ENCODE measurements at places on chromosomes 4 and X.

DNA sequence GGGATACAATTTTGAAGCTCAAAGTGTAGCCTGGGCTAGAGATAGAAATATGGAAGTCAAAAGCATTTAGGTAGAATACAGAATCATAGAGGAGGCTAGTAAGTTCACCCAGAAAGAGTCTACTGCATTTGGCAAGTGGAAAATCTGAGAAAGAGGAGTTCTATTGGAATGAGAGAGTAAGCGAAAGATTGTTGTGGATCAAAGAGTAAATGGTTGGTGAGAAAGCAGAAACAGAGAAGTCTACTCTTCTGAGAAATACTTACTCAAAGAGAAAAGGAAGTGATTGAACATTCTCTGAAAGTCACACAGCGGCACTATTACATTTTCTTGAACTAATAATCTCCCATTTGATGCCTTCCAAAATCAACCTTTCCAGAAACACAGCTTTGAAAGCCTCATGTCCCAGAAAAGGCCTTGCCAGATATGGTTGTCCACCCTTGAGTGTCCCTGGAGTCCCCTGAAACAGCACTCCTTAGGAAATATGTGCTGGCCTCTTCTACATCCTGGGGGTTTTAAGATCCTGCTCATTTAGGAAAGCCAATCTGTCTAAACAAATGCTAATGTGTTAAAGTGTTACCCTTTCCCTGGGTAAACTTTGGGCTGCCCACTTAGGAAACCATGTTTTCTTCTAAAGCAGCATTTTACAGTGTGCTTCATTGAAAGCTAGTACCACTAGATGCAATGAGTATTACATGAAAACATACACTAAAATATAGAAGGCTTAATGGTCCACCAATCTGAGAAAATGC lies 132.6 kb downstream of the INPP4B start:
- DNase-seq = no peak

- no peak for DNase-seq
Measured at GRCh38 chr4:153332936-153333335, 11.6 kb upstream of the MND1 start.

DNA sequence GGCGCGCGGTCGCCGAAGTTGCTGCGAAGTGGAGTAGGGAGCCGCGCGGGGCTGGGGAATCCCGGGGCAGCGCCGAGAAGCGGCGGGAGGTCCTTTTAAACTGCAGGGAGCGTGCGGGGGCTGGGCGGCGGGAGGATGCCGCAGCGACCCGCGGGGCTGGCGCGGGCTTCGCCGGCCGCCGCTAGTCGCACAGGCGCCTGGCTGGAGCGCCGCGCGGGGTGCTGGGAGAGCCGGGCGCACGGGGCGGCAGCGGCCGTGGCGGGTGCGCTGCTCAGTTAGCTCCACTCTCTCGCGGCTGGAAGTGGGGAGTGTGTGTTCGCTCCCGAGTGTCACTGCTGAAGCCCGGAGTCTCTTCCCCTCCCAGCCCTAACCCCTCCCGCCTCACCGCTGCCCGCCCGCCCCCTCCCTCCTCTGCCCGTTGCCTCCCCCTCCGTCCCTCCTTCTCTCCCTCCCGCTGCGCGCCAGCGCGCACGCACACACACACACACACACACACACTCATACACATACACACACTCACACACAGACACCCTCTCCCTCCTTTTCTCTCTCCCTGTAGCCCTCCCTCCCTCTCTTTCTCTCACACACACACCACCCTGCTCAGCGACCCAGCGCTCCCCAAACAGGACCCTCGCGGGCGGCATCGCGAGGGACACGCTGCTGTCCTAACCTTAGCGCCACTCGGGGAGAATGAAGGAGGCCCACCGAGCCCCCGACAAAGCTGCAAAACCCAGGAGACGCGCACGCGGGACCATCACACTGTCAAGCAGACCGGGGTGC lies at the start of gene NDNF:
Gene NDNF, minus strand, starts transcription at position 312 of the 780 bp plus-strand sequence. CDS start 26,698 bp downstream, outside the sequence.
- no peak for DNase-seq

DNA sequence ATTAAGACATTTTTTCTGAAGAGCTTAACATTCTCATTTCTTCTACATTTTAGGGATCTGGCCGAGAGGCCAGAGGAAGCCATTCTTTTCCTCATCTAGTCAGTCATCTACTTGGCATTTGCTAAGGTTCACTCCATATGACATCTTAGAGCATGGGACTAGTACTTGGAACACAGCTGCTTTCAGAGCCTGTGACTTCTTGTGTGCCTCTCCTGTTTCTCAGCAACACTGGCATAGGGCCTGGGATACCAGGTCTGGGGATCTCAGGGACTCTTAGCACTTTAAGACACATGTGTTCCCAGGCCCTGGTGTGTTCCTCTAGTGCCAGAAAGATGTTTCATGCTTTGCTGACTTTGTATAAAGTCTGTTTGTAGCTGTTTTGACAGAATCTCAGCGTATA lies 7.3 kb downstream of the PLP1 start:
- no peak for DNase-seq

DNA sequence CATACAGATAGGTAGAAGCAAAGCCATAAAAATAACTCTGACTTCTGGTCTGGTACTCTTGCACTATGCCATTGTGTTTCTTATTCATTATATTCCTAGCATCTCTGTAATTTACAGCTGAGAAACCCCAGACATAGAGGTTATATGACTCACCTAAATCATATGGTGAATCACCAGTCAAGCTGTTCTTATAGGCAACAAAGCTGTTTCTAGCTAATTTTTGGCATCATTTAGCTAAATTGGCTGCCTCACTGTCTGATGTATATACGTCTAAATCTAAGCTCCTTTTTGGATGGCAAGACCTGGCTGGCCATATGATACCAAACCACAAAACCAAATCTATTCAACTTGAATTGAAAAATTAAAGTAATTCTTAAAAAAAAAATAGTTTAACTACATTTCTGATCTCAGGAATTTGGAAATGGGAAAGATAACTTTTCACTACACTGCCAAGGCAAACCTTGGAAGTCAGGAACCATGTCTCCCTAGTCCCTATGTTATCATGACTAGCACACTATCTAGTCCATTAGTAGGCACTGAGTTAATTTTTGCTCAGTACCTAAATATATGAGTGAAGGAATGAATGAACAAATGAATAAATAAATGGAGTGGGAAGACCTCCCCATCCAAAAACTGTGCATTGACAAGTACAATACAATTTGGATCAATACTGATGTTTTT lies 41.3 kb upstream of the STAG2 start:
- no peak for DNase-seq

DNA sequence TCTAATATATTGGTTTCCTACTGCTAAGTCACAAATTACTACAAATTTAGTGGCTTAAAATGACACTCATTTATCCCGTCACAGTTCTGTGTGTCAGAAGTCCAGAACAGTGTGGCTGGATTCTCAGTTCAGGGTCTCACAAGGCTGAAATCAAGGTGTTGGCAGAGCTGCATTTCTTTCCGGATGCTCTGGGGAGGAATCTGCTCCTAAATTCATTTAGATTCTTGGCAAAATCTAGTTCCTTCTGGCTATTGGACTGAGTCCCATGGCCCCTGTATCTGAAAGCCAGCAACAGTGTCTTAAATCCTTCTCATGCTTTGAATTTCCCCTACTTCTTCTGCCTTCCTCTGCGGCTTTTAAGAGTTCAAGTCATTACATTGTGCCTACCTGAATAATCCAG lies 103.1 kb upstream of the BMP3 start:
- no peak for DNase-seq

DNA sequence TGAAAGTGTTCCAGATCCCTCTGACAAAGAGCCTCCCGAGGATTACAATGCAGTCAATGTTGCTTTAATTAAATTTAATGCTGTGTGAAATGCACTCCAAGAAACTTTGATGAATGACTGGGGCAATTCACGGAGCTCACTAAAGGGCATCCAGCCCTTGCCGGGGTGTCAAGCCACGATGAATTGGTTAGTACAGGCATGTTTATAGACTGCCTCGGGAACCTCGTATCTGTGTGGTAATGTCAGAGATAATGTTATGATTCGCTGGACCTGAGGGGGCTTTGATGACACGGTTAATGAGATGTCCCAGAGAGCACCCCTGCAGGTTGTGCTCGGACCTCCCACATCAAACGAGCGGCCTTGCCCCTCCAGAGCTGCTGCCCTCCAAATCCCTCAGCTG lies 428.8 kb downstream of the NKX6-1 start:
- no peak for DNase-seq

GRCh38 chr4:127889903-127890302 lies 9.2 kb downstream of the PLK4 start:
- peak; percentile 34 for DNase-seq

GRCh38 chr4:25523405-25523804 lies 132.2 kb upstream of the SLC34A2 start:
- DNase-seq = no peak

DNA sequence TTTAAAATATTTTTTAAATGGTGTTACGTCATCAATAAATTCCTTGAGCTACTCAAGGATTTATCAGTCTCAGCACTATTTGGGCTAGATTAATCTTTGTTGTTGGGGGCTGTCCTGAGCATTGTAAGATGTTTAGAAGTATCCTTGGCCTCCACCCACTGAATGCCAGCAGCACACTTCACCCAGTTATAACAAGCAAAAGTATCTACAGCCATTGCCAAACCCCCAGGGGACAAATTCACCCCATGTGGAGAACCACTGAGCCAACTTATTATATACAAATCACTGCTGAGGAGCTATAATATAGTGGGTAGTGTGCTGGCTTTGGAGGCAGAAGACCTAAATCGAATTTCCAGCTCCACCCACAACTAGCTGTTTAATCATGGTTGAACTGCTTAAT lies 58.3 kb downstream of the ATP10D start:
- DNase-seq = no peak

- DNase-seq = no peak
Measured at GRCh38 chrX:137425273-137425902, 140.5 kb upstream of the ZIC3 start.

- peak; percentile 33 for DNase-seq
Measured at GRCh38 chrX:49878128-49878833, 1.0 kb upstream of the USP27X start.

DNA sequence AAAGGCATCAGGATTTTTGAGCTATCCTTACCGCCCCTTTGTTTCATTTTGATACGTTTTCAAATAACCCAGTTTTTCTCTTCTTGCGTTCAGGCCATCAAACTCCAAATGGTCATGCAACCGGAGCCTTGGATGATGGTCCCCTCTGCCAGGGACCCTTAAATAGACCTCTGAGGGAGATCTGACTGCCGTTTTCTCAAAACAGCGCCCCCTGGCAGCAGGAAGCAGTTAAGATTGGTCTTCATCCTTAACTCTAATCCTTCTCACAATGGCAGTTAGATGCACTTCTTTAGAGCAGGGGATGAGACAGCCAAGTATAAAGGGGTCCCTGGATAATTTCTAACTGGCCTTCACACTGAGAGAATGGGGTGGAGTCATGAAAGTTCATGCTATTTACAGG lies 525.0 kb upstream of the SPANXN1 start:
- DNase-seq = no peak

DNA sequence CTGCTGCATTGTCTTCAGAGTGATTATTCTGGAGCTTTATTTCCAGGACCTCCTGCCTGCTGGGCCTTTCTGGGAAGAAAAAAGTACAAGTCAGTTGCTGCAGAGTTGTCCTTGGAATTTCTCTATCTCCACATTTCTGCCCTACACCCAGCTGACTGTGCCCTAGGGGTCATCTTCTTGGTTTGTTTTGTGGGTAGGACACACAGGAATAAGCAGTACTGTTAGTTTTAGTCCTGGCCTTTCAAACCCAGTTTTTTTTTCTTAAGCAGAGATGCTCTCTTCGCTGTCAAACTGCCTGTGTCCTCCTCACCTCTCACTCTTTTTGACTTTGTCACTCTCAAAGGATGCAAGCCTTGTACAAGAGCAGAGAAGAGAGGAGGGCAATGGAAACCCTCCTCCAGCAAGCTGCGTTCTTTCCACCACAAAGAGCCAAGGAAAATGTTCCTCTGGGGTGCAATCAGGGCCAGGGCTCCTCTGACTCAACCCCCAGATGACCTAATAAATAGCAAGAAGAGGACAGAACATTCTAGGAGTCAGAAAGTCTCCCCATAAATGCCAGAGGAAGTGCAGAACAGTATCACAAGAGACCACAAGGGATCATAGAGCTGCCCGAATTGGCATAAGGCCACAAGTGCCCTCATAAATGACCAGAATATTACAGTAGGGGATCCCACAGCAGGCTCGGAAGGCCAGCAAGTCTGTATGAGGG lies 186.2 kb downstream of the RCHY1 start:
- DNase-seq = no peak

- no peak for DNase-seq
Measured at GRCh38 chr4:1154523-1155182, 17.7 kb downstream of the SPON2 start.

GRCh38 chr4:75135068-75135825 lies 202.3 kb downstream of the PARM1 start:
- DNase-seq = no peak

DNA sequence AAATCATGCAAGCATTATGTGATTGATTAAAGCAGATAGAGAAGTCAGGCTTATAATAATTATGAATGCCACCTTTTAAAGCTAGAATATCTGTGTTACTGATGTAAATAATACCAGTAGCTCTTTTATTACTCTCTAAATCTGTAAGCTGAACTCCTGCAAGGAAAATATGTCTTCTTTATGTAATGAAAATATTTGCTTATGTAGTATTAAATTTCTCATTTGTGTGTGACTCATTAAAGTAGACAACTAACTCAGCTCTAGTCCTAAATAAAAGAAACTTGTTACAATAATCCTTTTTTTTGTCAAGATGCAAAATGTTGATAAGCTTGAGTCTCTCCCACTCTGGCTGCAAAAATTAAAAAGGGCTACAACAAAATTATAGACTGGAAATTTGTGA lies 137.7 kb upstream of the FAT1 start:
- DNase-seq = no peak

DNA sequence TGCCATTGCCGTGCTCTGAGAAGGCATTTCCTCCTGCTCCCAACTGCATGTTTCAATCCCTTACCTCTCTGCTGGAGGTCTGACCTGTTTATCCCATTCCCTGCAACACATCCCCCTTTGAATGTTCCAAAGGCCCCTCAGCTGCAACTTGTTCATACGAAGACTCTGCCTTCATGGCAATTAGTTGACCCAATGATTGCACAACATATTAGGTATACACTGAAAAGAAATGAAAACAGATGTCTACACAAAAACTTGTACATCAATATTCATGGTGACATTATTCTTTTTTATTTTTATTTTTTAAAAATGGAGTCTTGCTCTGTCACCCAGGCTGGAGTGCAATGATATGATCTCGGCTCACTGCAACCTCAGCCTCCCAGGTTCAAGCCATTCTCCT lies 54.9 kb upstream of the STX18 start:
- DNase-seq = no peak

- DNase-seq = no peak
Measured at GRCh38 chr4:12178614-12179610, 750.2 kb upstream of the HS3ST1 start.

GRCh38 chr4:102598086-102598761 lies 97.1 kb downstream of the NFKB1 start:
- DNase-seq = no peak

- no peak for DNase-seq
Measured at GRCh38 chr4:167359711-167360110, 125.4 kb upstream of the SPOCK3 start.

GRCh38 chr4:7430368-7430964 lies 4.3 kb downstream of the PSAPL1 start:
- no peak for DNase-seq

- peak; percentile 66 for DNase-seq
Measured at GRCh38 chr4:57426779-57427395, 316.7 kb upstream of the IGFBP7 start.

GRCh38 chrX:129360175-129360574 lies 163.1 kb downstream of the SMARCA1 start:
- DNase-seq = peak; percentile 49

- no peak for DNase-seq
Measured at GRCh38 chr4:162350331-162350730, 186.5 kb upstream of the FSTL5 start.

- DNase-seq = no peak
Measured at GRCh38 chr4:103073792-103074438, 2.6 kb downstream of the SLC9B2 start.
